ENCODE measurements at places on chromosomes 1 and 21. TPM values are rescaled to one million over a fixed set of nuclear protein-coding genes. Genes with fewer than 3 reads are reported as not detected.

Gene APOBEC4
- polyA plus RNA-seq, result not detected

DNA sequence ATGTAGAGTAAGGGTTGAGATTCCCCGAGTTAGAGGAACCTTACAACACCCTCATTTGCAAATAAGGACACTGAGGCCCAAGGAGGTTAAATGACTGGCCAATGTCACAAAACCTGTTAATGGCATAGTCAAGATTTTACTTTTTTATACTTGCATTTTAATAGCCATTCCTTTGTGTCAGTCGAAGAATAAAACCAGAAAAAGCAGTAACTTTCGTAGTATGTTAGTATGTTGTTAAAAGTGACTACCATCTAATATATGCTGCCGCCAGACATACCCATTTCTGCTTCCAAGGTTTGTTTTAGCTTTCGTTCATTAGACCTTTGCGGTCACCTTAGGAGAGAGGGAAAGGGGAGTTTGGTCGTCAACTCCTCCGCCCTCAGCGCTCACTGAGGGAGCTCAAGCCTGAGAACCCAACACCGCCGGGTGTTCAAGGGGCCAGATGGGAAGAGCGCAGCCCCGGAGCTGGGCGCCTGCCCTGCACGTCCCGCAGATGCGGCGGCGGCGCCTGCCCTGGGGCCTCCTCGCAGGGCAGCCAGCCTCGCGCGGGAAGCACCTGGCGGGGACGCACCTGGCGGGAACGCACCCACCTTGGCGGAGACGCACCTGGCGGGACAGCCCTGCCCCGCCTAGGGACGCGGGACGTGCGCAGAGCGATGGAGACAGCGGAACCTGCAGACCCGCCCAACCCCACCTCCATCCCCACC, 466 bp downstream of the VPS26C start:
- DNase-seq, result no peak

GRCh38 chr1:54249819-54250435, 50.0 kb downstream of the MRPL37 start:
- DNase-seq, result no peak

Gene HUNK
- polyA plus RNA-seq, result not detected

Gene MYBPHL
- not detected for polyA plus RNA-seq

DNA sequence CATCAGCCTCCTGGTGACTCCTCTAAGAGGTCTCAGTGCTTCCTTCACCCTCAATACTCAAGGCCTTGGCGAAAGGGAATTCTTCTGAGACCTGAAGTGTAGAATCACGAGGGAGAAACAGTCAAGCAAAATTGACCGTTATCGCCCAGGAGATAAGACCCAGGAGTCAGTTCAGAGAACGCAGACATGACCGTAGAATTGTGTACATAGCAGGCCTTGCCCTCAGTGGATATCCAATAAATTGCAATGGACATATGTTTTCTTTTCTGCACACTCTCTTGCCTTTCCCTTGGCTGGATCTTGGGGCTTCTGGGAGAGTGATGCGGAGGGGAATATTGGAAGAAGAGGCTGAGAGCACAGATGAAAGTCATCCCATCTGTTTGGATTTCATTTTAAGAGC, 15.7 kb upstream of the ETS2 start:
- no peak for DNase-seq

GRCh38 chr21:44785620-44786335, 15.8 kb downstream of the UBE2G2 start:
- no peak for DNase-seq

DNA sequence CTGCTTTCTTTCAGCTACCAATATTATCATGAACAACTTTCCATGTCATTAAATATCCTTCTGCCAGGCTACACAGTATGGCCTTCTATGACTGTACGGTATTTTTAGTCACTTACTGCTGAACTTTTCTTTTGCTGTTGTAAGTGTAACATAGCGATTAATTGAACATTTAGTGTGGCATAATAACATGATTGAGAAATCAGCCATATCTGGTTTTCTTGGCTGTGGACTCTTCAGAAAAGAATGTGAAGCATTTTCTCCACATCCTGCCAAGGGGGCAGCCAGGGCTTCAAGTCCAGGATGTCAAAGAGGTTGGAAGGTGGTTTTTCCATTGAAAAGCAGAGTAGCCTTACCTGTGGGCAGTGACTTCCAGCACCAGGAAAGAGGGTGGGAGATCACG, 8.8 kb upstream of the AHCYL1 start:
- DNase-seq, result no peak

- DNase-seq, result peak; percentile 88
Measured at GRCh38 chr1:36400825-36401601, 3.3 kb upstream of the LSM10 start.

Gene AMY1C
- polyA plus RNA-seq, result not detected

- DNase-seq, result no peak
Measured at GRCh38 chr1:206588492-206588891, 23.8 kb downstream of the EIF2D start.

- DNase-seq, result no peak
Measured at GRCh38 chr1:61670016-61670415, 54.9 kb downstream of the TM2D1 start.

Gene SPRR2B
- polyA plus RNA-seq, result not detected

GRCh38 chr21:34351786-34352241, 12.0 kb upstream of the KCNE2 start:
- DNase-seq, result peak; percentile 6

DNA sequence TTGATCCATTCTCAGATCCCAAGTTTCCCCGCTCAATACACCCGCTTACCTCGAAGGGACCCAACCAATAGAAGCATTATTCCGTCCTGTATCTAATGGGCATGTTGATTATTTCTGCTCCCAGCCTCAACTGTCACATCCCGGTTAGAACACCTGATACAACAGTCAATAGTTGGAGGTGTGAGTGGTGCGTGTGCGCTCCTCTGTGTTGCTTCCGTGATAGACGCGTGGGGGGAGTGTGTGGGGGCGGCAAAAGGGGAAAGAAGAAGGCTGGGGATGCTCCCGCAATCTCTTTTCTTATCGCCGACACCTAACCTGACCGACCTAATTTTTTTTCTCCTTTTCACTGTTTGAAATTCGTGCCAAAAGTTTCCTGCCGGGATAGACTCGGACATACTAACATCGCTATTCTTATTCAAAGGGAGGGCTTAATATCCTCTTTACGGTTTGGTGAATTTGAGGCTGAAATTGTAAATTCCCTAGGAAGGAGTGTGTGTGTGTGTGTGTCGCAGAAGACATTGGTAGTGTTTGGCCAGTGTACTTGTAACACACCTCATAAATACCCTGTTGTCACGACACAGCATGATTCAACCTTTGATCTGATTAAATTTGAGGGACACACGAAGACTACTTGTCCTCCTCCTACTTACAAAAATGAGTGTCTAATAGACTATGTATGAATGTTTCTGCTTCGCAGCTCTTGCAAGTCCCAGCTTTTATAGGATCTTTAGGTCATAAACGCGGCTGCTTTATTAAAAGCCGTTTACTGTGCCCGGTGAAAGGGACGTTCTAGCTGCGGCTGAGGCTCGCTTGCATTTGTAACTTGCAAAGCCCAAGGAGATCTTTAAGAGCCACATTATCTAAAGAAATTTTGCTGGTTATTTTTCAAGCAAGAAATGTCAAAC, 1.5 kb upstream of the PROX1 start:
- DNase-seq, result no peak

Measured in immature natural killer cell (primary cell).